Islet precursor cell (in vitro differentiated cells): ENCODE measurements at places on chromosomes 5 and 9.

DNA sequence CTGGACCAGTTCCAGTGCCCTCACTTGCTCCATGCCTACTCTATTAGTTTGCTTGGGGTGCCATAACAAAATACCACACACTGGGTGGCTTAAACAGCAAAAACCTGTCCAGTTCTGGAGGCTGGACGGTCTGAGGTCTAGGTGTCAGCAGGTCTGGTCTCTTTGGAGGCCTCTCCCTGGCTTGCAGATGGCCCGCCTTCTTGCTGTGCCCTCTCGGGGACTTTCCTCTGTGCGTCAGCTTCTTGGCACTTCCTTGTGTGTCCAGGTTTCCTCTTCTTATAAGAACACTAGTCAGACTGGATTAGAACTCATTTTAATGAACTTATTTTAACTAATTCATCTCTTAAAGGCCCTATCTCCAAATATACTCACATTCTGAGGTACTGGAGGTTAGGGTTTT, 97.2 kb downstream of the CARTPT start:
- no peak for DNase-seq

DNA sequence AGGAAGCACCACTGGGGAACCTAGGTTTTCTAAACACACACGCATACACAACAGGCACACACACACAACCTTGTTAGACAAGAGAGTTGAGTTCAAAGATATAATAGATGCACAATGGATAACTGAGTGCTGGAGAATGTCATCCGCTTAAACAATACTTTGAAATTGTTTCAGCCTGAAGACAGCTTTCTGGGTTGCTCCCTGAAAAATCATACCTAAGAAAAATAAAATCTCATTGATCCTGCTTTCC, 126.1 kb downstream of the TMEM161B start:
- no peak for DNase-seq

DNA sequence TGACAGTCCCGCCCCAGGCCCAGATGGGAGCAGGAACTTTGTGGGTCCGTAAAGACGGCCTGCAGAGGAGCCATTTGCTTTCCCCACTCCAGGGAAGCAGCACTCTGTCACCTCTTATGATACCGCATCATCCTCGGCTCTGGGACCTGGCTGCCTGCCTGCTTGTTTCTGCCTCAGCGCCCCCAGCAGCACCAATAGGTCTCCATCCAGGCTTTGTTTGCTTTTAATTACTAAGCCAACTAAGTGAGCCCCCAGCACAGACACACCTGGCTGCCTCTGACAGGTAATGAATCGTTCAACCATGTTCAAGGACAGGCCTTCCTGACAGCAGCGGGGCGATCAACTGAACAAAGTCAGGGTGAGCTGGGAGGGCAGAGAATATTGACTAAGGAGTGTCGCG, 141.4 kb downstream of the C5orf15 start:
- no peak for DNase-seq

- no peak for DNase-seq
These were observed 47.1 kb downstream of the SH3RF2 start for GRCh38 chr5:145983446-145983845.

DNA sequence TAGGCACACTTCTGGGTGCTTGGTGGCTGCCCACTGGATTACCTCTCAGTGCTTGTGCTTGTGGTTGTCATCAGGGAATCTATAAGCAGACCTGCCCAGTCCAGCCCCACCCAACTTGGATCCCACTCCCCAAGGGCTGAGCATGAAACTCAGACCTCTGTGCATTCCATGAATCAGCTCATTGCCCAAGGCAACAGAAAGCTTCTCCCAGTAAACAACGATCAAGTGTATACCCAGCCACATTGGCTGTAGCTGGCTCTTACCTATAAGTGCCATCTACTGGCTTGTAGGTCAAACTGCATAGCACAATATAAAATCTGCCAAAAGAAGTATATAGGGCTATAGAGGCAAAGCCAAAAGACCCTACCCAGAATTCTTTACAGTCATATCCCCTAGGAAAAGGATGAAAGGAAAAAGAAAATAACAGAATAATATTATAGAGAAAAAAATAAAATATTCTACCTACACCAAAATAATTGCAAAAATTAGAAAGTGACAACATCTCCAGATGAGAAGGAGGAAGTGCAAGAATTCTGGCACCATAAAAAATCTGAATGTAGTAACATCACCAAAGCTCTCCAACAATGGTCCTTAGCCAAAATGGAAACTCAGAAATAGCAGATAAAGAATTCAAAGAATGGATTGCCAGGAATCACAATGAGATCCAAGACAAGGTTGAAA, 321.0 kb upstream of the TRPC7 start:
- peak; percentile 85 for DNase-seq

GRCh38 chr5:83270311-83270710, 193.0 kb downstream of the XRCC4 start:
- no peak for DNase-seq

DNA sequence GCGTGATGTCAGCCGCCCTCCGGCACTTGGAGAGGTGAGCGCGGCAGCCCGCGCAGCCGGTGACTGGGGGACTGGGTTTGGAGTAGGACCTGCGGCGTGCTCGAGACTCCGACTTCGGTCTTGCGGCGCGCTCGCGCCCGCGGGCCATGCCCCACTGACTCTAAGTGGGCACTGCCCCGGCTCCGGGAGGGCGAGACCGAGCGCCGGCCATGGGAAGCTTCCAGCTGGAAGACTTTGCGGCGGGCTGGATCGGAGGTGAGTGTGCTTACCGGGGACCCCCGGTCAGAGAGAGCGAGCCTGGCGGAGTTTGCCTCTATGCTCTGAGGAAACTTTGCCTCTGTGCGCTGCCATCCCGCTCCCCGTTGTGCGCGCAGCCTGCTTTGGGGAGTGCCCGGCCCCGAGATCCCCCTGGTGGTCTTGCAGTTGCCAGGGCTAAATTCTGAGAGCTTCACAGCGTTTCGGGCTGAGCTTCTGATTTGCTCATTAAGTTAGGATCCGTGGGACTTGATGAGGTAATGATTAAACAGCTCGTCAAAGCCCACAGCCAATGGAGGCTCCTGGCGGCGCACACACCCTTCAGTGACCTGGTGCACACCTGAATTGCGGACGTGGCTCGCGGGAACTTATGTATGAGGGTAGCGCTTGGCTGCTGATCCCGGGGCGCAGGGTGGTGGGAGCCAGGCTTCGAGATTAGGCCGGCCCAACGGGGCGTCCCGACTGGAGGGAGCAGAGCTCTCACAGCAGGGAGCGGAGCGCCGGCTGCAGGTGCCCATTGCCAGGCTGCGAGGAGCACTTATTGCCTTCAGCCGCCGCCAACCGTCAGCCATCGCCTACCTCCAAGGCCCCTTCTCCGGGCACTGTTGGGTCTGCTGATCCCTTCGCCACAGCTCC, at the start of gene SLC25A48:
Gene SLC25A48 (plus strand): TSS at position 25 of the 891 bp plus-strand sequence. CDS start 185 bp downstream, at position 210.
- DNase-seq: peak; percentile 90

DNA sequence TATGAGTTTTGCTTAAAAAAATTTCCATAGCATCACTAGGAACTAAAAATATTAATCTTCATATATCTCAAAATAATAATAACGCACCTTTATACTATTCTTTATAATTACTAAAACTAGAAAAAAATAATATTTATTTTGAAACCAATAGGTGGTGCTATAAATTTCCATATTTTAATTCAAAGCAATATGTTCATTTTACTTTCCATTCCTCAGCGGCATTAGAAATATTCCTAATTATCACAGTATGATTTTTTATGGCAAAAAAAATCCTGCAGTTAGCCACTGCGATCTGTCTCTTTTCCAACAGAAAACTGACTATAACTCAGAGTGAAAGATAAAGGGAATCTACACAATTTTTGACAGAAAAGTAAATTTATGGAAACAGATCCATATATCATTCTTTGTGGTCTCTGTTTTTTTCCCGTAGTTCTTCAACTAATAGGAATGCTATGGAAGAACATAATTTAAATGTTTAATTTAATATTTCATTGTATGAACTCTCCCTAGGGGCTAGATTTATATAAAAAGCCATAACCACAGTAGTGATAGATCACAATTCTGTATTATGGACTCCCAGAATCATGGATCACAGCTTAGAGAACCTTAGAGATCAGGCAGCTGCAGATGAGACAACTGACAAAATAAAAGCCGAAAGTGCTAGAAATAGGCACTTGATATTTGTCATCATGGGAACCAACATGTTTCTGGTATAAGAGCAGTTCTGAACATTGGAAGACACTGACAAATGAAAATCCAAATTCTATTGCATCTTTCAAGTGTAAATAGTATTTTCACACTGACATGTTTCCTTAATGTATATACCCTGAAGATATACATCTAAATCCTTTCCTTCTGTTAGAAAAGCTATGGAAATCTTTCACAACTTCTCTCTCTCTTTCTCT, 167.7 kb upstream of the MPDZ start:
- no peak for DNase-seq

GRCh38 chr9:88074931-88075330, 63.3 kb downstream of the SPATA31C2 start:
- DNase-seq: no peak

DNA sequence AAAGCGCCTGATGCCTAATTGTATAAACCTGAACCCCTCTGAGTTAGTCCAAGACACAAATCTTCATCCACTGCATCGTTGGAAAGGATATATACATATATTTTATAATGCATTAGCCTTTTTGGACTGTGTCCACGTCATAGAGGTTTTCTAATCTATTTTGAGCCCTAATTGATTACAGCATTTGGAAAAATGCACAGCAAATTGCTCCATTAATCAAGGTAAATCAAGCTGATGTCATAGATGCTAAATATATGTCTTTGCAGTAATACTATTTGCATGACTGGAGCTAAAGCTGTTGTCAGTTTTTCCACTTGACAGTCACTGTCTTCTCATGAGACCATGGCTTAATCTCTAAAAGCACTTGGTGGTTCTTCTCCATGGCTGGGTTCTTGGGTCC, 483.5 kb upstream of the TNC start:
- DNase-seq: no peak

DNA sequence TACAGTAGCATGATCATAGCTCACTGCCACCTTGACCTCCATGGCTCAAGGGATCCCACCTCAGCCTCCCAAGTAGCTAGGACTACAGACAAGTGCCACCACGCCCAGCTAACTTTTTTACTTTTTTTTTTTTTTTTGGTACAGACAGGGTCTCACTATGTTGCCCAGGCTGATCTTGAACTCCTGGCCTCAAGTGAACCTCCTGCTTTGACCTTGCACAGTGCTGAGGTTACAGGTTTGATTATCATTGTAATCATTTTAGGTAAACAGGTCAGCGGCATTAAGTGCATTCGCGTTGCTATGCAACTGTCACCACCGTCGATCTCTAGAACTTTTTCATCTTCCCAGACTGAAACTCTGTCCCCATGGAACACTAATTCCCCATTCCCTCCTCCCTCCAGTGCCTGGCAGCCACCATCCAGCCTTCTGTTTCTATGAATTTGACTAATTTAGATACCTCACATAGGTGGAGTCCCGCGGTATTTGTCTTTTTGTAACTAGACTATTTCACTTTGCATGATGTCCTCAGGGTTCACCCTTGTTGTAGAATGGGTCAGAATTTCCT, 5.8 kb upstream of the CARD19 start:
- DNase-seq: peak; percentile 27

DNA sequence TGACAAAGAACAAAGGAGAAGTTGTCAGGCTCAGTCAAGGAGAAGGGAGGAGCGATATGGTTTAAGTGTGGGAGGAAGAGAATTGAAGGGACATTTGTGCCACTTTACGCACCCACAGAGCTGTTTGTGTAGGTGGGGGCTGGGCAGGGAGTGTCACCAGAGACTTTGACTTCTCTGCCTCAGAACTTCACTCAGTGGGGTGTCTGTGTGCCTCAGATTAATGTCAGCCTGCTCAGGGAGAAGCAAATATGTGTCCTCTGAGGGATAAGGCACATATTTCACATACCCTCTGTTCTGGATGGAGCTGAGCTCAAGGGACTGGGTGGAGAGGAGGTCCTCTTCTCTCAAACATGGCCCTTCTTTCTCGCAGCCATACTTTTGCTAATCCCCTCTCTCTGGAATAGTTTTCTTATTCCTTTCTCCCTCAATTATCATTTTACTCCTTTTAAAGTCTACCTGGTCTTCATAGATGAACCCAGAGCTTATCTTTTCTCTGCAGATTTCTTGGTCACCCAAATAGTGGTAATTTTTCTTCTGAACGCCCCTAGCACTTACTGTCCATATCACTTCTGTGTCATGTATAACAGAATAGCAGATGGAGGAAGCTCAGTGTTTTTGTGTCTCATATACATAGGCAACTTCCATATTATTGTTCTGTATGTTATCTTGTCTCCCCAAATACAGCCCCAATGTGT, 77.0 kb downstream of the IQGAP2 start:
- no peak for DNase-seq

- no peak for DNase-seq
These were observed 13.6 kb downstream of the PDE6A start for GRCh38 chr5:149930749-149931574.

DNA sequence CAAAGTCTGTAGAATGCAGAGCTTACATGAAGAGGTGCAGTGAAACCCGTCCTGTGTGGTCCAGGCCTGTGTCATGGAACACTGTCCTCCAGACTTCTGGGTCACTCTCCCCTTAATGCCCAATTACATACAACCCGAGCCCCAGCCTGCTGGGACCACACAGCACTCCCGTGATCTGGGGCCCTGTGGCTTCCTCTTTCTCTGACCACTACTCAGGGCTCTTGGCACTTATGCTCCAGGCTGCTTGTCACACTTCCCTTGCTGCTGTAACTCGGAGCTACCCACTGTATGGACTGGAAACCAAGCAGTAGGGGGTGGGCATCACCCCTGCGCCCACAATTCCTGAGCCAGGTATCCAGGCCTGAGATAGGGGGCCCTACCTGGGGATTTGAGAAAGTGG, 10.3 kb upstream of the IL3 start:
- DNase-seq: no peak

- DNase-seq: no peak
These were observed 20.4 kb downstream of the BDP1 start for GRCh38 chr5:71475788-71476384.

GRCh38 chr5:1163366-1163765, 38.0 kb upstream of the SLC6A19 start:
- DNase-seq: no peak

GRCh38 chr5:87185838-87186237, 81.8 kb upstream of the RASA1 start:
- peak; percentile 51 for DNase-seq

GRCh38 chr9:80841888-80842287, 847.5 kb downstream of the TLE1 start:
- DNase-seq: no peak

GRCh38 chr5:164860896-164861295, 1355.5 kb downstream of the MAT2B start:
- DNase-seq: no peak

- no peak for DNase-seq
These were observed 128.1 kb upstream of the RPS23 start for GRCh38 chr5:82406205-82406773.

DNA sequence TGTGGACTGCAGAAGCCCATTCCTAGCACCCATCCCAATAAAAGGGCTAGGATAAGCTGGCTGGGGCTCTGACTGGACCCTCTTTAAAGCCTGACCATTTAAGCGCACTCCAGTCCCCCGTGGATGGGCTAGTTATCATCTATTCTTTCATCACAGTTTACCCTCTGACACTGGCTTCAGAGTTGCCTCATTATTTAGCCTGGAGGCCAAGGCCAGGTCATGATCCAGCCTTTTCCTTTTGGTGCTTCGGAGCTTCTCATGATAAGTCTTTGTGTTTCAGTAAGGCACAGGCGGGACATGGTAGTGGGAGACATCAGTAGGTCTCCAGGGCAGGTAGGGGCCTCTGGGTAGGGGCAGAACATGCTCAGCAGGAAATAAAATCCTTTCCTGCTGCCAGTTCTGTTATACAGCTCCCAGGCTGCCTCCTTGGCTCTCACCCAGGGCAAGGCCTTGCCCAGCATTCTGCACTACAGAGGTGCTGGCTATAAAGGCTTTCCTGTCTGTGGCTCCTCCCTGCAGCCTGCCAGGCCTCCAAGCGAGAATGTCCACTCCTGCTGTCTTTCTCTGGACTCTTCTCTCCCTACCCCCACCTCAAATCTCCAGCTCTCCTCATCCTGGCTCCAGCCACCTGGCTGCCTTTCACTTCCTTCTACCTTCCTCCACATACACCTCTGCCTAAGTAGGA, 128.8 kb downstream of the FSTL4 start:
- DNase-seq: peak; percentile 38
